ENCODE measurements at places on chromosomes 2 and 18.

DNA sequence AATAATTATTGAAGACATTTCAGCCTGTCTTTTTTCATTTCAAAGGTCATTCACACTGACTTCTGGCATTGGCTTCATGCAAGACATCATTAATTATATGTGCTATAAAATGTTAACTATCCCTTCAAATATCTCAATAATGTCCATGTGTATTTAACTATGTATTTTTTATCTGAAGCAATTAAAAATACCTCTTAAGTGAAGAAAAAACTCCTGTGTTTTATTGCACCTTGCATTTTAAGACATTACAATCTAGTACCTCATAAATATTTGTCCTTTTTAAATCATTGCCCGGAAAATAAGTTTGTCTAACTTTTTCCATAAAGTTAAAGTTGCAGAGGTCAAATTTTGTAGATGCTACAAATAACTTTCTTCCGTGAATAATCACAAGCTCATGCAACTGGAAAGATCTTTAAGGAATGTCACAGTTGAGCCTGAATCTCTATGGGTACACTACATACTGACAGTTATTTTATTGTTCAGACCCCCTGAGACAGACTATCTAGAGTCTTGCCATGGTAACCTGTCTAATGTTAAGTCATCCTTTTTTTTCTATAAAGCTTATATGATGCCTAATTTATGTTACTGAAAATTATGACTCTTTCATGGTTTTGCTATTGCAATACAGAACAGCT lies 38.4 kb upstream of the COBLL1 start:
- no peak for DNase-seq

DNA sequence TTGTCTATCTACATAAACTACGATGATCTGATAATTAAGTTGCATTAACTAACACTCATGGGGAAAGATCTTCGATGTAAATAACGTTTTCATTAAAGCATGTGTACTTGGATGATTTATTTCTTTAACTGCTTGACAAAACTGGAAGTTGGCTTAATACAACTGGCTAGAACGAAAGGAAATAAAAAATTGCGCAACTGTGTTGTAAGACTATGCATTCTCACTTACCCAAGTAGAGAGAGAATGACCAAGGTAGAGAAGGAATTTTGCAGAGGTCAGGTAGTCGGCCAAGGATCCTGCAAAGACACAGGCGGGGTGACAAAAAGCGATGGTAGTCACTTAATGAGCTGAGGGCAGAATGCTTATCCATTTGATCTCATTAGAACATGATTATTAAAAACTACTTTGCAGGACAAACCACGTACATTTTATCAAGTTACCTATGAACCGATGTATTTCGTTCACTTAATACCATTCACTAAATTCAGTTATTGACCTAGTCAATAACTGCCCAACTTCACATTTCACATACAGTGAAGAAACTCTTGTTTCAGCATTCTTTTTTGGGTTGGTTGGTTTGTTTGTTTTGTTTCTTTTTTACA lies 900 bp downstream of the SLC40A1 start:
- peak; percentile 14 for DNase-seq

DNA sequence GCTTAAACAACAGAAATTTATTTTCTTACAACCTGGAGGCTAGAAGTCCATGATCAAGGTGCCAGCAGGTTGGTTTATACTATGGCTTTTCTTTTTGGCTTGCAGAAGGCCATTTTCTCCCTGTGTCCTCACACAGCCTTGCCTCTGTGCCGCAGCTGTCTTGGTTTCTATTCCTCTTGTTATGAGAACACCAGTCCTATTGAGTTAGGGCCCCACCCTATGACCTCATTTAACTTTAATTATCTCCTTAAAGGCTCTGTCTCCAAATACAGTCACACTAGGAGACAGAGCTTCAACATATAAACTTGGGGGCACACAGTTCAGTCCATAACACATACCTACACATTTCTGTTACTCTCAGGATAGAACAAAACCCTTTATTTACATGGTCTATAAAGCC lies 17.3 kb upstream of the RHOB start:
- no peak for DNase-seq

GRCh38 chr2:74779587-74780135 lies 54.3 kb upstream of the HK2 start:
- DNase-seq = no peak

- DNase-seq = no peak
Observed at GRCh38 chr18:70371908-70372307, 83.1 kb downstream of the SOCS6 start.

- no peak for DNase-seq
Observed at GRCh38 chr2:158255257-158255656, 153.6 kb downstream of the UPP2 start.

DNA sequence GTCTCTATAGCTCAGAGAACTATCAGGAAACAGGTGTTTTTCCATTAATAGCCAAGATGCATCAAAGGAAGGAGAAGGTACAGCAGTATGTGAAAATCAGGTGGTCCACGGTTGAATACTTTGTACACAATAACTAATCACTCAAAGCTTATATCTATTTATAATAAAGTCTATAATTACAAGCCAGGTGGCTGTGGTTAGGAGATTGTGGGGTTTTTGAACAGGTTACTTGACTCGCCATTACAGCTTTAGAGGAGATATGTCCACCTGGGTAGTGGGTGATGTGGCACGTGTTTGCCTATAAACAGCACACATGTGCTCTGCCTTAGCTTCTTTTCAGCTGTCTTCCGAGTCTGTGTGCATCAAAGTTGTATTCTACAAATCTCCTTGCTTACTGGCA lies 892.2 kb upstream of the ZEB2 start:
- DNase-seq = no peak

DNA sequence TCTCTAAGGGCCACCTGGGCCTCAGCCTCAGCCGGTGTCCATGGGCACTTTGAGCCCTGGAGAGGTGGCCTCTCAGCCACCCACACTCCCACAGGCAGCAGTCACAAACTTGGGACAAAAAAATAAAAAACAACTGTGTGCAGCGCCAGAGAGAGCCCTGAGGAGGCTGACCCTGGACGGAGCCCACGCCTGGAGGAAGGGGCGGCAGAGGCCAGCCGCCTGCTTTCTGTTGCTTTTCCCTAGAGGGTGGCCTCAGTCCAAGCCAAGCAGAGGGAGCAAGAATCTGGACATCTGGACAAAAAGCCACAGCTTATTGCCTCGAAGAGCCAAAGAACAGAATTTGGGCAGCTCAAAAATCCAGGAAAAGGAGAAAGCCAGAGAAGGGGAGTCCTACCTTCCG lies 43.3 kb upstream of the LDLRAD4 start:
- no peak for DNase-seq

GRCh38 chr18:67600181-67601180 lies 84.0 kb upstream of the DSEL start:
- no peak for DNase-seq

DNA sequence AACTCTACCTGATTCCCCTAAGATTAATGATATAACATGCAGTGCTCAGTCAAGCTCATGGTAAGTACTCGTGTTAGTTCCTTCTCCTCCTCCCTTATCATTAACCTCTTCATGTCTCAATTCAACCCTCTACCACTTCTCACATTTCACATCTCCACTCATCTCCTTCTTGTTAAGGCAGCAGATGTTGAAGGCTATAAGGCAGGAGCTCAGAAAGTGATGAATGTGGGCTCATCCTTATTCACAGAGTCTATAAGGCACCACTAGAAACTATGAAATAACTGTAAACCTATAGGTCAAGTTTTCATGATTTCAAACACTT lies 56.0 kb downstream of the CLHC1 start:
- DNase-seq = no peak

DNA sequence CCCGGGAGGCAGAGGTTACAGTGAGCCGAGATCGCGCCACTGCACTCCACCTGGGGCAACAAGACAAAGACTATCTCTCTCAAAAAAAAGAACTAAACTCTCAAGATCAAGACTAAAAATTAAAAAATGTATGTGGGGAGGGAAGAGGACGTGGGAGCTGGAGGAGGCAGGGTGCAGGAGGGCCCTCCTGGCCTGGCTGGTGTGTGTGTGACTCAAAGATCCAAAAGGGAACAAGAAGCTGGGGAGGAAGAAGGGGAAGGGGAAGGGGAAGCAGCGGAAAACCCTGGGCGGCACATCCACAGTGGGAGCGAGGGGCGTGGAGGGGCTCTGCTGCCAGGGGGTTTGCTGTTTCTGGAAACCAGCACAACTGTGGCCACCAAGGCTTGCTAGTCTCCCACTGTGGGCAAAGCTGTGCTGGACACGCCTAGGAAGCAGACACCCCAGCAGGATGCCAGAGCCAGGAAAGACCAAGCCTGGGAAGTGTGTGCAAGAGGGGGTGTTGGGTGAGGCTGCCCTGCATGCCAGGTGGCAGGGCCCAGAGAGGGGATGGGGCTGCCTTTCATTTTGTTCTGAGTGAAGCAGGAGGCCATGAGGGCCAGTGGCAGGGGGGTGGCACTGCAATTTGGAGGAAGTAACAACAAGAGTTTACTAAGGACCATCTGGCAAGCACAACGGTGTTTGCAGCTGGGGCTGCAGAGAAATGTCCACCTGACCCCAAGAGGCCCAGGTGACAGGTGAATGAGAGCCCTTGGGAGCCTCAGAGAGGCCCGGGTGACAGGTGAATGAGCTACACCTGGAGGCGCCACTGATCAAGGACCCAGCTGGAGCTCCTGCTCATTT lies 44.5 kb downstream of the ANO7 start:
- DNase-seq = no peak

DNA sequence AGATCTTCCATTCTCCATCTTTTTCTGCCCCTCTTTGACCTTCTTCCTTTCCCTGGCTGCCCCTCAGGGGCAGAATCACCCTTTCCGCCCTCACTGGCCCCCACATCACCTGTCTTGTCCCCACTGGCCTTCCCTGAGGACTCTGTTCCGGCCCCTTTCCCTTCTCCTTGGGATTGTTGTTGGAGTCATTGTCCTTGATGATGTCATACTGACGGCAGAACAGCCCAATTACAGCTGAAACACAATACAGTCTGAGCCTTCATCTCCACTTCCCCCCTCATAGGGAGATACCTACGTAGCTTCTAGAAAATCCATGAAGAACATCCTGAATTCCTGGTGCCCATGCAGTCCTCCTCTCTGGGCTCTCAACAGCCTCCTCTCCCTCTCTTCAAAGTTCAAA lies 2.4 kb downstream of the FNDC4 start:
- DNase-seq = no peak

DNA sequence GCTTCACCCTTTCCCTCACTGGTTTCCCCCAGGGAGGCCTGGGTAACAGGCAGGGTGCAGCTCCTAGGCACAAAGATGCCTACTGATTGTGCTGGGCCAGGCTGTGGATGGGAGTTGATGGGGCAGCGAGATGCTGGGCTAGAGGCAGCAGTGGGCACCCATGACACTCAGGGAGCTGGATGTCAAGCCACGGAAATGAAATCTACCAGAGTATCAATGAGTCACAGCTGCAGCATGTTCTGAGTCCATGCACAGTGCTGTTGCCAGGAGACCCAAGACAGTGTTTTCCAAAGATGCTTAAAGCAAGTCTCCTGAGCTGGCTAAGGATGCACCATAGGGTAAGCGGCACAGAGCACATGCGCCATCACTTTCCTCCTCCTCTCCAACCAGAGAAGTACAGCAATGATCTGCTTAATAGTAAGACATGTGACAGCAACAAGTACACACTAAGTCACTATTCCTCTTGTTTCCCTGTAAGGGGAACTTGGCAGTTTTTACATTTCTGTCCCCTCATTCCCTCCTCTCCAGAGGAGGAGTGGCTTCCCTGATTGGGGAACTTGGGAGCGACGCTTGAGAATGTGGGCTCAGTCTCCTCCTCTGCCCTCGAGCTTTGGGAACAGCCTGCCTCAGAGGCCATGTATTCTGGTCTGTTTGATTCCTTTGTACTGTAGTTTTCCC lies 57.2 kb downstream of the CDC42EP3 start:
- DNase-seq = no peak

GRCh38 chr2:58131191-58132011 lies 84.8 kb downstream of the VRK2 start:
- DNase-seq = no peak

DNA sequence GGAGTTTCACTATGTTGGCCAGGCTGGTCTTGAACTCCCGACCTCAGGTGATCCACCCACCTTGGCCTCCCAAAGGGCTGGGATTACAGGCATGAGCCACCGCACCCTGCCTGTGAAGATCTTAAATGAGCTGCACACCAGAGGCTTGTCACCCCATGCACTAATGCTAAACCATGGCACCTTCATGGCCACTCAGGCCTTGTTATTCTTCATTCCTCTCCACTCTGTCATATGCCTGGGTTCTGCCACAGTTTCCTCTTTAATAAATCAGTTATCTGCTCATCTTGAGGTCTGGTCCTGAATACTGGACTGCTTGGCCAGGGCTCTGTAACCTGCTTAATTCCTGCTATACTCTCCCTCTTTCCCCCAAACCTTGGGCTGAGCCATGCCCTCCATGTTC lies 303.9 kb upstream of the FBXO11 start:
- DNase-seq = no peak

GRCh38 chr2:8676191-8676920 lies 5.5 kb upstream of the ID2 start:
- no peak for DNase-seq

DNA sequence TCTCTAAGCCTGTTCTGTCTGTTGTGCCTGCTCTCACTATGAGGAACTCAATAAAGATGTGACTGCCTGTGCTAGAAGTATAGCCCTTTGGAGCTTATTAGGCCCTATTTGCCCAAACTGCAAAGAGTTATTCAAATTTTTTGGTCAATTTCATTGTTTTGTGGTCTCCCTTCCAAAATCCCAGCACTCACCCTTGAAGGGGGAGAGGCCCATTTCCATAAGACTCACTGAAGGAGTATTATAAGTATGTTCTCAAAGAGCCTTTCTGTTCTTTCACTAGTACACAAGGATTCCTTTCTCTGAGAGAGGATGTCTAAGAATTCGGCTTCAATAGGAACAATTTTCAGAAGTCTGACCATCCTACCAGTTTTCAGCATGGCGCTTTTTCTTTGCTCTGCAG lies 641.9 kb upstream of the REG3G start:
- DNase-seq = no peak

DNA sequence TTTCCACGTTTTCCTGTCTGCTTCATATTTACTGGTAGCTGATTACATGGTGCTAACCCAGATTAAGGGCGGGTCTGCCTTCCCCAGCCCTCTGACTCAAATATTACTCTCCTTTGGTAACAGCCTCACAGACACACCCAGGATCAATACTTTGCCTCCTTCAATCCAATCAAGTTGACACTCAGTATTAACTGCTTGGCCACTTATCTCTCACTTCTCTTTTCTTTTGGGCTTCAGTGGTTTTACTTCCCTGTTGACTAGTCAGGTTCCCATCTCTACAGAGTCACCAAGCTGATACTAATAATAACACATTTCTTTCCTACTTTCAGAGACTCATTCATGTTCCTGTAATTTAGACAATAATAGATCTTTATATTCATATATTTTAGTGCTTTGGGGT lies 302.2 kb upstream of the MAP2 start:
- no peak for DNase-seq

DNA sequence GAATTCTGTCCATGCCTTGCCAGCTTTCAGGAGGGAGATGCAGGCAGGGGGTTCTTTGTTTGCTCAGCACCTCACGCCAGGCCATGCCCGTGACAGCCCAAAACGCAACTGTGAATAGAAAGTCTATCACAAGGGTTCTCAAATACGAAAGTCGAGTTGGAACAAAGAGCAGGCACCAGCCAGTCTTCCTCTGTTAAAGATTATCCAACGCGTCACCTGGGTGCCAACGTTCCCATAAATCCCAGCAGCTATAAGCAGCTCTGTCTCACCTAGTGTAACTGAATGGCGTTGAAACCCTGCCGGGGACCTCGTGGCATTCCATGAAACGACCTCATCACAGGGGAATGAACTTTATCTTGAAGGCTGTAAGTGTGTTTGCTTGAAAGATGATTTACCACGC lies 84.8 kb upstream of the GATA6 start:
- DNase-seq = no peak

- DNase-seq = no peak
Observed at GRCh38 chr2:176291335-176291734, 22.1 kb downstream of the MTX2 start.

- DNase-seq = no peak
Observed at GRCh38 chr2:239120664-239121063, 272.8 kb downstream of the TWIST2 start.

All from CD4-positive, alpha-beta T cell (primary cell).